ENCODE measurements at places on chromosomes 3 and 15.

GRCh38 chr3:136495213-136495612 is 245.1 kb downstream of the PCCB start:
- DNase-seq: no peak

DNA sequence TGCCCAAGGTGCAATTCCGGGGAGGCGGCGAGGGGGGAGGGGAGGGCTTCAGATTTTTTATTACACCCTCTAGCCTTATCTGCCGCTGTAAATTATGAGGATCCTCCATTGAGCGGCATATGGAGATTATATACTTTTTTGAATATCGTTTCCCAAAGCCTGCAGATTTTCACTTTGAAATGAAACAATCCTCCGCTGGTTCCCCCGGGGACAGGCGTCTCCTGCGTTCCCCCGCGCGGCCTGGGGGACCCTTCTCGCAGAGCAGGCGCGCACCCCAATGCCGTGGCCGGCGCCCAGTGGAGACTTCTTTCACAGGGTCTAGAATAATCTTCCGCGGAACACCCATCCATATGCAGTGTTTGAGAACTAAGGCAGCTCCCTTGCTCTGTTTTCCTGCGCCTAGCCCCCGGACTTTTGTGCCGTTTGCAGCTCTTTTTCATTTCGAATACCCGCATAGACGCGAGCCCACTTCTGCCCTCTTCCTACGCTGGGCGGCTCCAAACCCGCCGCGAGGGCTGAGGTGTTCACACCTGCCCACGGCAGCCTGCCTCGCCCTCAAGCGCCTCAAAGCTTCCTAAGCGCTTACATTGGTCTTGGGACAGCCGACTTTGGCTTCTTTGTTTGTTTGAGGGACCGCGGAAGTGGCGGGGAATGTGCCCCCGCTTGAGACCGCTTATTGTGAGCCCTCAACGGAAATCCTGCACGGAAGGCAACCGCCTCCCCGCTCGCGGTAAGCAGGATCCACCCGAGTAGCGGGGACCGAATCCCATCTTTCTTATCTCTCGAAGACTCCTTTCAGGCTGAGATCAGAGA is 7.5 kb downstream of the SOX14 start:
- no peak for DNase-seq

DNA sequence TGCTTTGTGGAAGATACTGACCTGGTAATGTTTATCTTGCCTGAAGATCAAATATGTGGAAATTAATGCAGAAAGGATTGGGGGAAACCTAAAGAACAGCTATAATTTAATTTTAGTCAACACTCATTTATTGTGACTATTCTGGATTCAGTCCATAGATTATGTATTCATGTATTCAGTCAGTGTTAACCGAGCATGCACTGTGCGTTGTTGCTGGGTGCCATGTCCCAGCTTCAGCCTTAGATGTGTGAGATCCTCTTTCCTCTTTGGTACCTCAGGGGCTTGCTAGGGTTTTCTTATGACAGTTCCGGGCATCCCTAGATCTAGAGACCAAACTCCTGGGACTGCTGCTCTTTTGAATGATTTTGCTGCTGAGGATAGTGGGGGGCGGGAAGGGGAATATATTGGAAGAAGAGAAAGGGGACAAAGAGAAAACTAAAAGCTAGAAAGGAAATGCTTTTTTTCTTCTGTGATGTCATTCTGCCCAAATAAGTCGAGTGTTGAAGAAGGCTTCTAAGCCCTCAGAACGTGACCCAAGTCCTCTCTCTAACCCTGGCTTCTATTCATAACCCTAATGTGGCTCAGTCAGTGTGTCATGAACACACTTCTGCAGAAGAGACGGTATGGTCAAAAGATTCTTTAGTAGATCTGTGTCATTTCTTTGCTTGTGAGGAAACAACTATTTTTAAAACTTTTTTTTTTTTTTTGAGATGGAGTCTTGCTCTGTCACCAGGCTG is 33.5 kb downstream of the STARD9 start:
- DNase-seq: no peak

GRCh38 chr3:119933207-119933606 is 151.3 kb downstream of the NR1I2 start:
- no peak for DNase-seq

DNA sequence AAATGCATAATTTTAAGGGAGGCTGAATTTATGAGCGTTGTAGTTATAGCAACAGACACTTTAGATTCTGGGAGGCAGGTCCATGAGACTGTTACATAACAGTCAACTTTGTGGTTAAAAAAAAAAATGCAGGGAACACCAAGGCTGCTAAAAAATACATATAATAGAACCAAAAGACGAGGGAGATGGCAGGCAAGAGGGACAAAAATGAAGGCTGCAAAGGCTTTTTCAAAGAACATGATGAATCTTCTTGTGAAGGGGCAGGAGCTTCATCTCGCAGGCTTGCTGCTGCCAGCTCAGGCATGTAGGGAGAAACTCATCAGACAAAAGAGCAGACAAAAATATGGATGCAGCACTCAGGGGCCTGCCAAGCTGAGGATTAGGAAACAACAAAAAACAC is 243.9 kb downstream of the SHQ1 start:
- no peak for DNase-seq

- DNase-seq: no peak
Measured at GRCh38 chr3:175988401-175988800, 1129.3 kb downstream of the NAALADL2 start.

DNA sequence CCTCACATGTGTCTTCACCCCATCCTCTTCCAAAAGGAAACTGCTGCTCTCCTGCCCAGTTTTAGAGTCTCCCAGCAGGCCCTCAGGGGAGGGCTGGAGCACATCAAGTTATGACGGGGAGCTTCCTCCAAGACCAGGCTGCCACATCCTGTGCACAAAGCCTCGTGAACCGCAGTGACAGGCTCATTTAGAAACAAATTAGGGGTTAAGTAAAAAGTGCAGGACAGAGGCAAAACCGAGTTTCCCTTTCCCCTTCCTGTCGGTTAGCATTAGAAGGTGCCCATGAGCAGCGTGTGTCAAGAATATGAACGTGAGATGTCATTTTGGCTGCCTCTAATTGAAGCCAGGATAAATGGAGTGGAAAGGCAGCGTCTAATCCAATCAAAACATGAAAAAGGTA is 199.7 kb downstream of the ARRDC4 start:
- no peak for DNase-seq

GRCh38 chr15:67829647-67830504 is 4.6 kb downstream of the SKOR1 start:
- no peak for DNase-seq

GRCh38 chr15:65533057-65533756 is 2.9 kb downstream of the HACD3 start:
- no peak for DNase-seq

- no peak for DNase-seq
Measured at GRCh38 chr15:39215015-39215414, 365.9 kb upstream of the THBS1 start.

DNA sequence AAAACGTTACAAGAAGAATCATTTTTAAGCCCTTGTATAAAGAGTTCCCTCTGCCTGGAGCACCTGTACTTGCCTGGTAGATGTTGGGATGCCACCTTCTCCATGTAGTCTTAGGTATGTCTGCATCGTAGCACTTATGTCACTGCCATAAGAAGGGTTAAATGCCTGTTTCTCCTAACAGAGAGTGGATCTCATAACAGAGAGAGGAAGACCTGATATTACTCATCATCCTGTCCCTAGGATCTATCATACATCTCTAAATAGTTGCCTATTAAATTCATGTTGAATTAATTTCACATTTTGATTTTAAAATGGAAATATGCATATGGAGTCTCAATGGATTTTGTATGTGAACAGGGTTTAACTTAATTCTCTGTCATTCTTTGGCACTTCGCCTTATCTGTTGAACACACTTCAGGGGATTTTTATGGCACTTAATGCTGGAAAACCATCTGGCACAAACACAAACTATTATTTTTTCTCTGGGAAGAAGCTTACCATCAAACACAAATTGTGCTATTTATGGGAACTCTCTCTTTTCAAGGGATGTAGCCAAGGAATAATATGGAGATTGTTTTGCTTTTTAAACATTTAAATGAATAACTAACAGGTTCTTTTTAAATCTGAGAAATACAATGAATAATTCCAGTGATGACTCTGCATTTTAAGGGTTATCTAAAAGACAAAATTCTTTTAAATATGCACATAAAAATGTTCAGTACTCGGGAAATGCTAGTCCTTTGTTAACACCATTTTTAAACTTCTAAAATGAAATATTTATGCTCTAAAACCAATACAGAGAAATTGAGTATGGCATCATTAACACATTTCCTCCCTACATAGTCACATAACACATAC is 230.7 kb downstream of the ZNF385D start:
- no peak for DNase-seq

- no peak for DNase-seq
Measured at GRCh38 chr15:88219623-88220022, 36.9 kb downstream of the NTRK3 start.

GRCh38 chr3:53550005-53550620 is 55.7 kb downstream of the CACNA1D start:
- DNase-seq: no peak

Data from activated CD4-positive, alpha-beta T cell treated with anti-CD3 and anti-CD28 coated beads for 4 hours (primary cell).